B cell (primary cell): ENCODE measurements at places on chromosomes 12 and 14. TPM values are rescaled to one million over a fixed set of nuclear protein-coding genes. Genes with fewer than 3 reads are reported as not detected.

Gene KRT77
- not detected in 2 replicates for polyA plus RNA-seq

Gene NTF3
- not detected in 2 replicates for polyA plus RNA-seq

Gene GYS2
- not detected in 2 replicates for polyA plus RNA-seq

Gene GLTP
- 18.7 and 28.5 TPM in 2 replicates for polyA plus RNA-seq

Gene SOX5
- 3.5 and 3.9 TPM in 2 replicates for polyA plus RNA-seq

- no peaks in the 10 kb centered on the region for H3K27me3 ChIP-seq
- no peak overlapping the region for H3K27ac ChIP-seq
- peaks cover 3% of the 10 kb centered on the region for H3K36me3 ChIP-seq
- no peak for DNase-seq
- no peaks in the 10 kb centered on the region for H3K4me1 ChIP-seq
These were observed 251.1 kb downstream of the MED13L start for GRCh38 chr12:116026346-116026745.

- no peaks in the 10 kb centered on the region for H3K27me3 ChIP-seq
- no peak overlapping the region for H3K4me3 ChIP-seq
- peak; percentile 8 for DNase-seq
- no peaks in the 10 kb centered on the region for H3K36me3 ChIP-seq
- H3K27ac ChIP-seq: no peak overlapping the region
- peaks cover 31% of the 10 kb centered on the region for H3K4me1 ChIP-seq
These were observed 1.0 kb downstream of the NUAK1 start for GRCh38 chr12:106137530-106138356.

- H3K27me3 ChIP-seq: no peaks in the 10 kb centered on the region
- no peaks in the 10 kb centered on the region for H3K4me1 ChIP-seq
- H3K4me3 ChIP-seq: no peak overlapping the region
- H3K36me3 ChIP-seq: no peaks in the 10 kb centered on the region
These were observed 1.4 kb upstream of the TMEM132C start for GRCh38 chr12:128265566-128265965.

DNA sequence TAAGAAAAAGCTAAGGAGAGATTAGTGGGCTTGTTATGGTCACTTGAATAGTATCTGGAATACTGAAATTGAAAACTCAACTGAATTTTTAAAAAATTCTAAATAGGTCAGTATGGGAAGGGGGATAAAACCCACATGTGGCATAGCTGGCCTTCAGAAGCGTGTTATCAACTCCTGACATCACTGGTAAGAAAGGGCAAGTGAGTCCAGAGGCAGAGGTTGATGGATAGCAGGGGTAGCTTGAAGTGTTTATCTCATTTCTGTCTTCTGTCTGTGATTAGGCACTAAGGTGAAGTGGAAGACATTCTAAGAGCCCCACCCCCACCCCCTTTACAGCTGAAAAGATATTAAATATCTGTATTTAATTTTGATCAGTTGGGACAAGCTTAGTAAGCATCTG, 261.4 kb upstream of the TMTC1 start:
- no peaks in the 10 kb centered on the region for H3K36me3 ChIP-seq
- H3K4me3 ChIP-seq: no peak overlapping the region
- no peak for DNase-seq
- no peaks in the 10 kb centered on the region for H3K4me1 ChIP-seq
- H3K27me3 ChIP-seq: no peaks in the 10 kb centered on the region
- no peak overlapping the region for H3K27ac ChIP-seq

GRCh38 chr12:38629064-38629463, 276.3 kb downstream of the CPNE8 start:
- DNase-seq: no peak
- H3K4me1 ChIP-seq: no peaks in the 10 kb centered on the region
- no peaks in the 10 kb centered on the region for H3K27me3 ChIP-seq
- H3K4me3 ChIP-seq: no peak overlapping the region
